ENCODE measurements at places on chromosomes 3 and 15. TPM values are rescaled to one million over a fixed set of nuclear protein-coding genes. Genes with fewer than 3 reads are reported as not detected.

- no peaks in the 10 kb centered on the region for H3K27me3 ChIP-seq
- peaks cover 4% of the 10 kb centered on the region for H3K36me3 ChIP-seq
- DNase-seq: no peak
- H3K4me1 ChIP-seq: peaks cover 88% of the 10 kb centered on the region
- no peak overlapping the region for H3K4me3 ChIP-seq
These were observed 12.4 kb downstream of the NKTR start for GRCh38 chr3:42612928-42613327.

GRCh38 chr15:57327985-57328471 lies 48.3 kb upstream of the CGNL1 start:
- H3K36me3 ChIP-seq: no peaks in the 10 kb centered on the region
- peaks cover 16% of the 10 kb centered on the region for H3K27me3 ChIP-seq
- no peak overlapping the region for H3K4me3 ChIP-seq
- DNase-seq: peak; percentile 39
- H3K4me1 ChIP-seq: no peaks in the 10 kb centered on the region

DNA sequence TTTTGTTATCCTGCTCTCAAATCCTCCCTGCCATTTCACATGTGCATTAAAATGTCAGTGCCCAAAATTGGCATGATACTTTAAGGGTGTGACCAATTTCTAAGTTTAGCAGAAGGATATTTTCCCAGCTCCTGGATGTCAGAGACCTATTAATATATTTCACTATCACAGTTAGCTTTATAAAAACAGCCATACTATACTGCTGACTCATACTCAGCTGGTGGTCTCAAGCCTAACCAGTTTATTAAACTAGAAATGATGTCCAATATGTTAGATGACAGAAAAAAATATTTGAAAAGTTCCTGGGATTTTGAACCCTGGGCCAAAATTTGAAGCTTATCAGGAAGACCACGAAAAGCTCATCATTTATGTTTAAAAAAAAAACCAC lies 60.9 kb upstream of the ZNF280D start:
- H3K27me3 ChIP-seq: no peaks in the 10 kb centered on the region
- no peaks in the 10 kb centered on the region for H3K36me3 ChIP-seq
- H3K27ac ChIP-seq: peak overlapping the region; percentile 44
- no peak for DNase-seq
- H3K4me1 ChIP-seq: peaks cover 24% of the 10 kb centered on the region

Gene TXNRD3
- total RNA-seq: 3.2 TPM
